Omental fat pad (tissue), 4 donors: ENCODE measurements at places on chromosomes 6 and 20.

DNA sequence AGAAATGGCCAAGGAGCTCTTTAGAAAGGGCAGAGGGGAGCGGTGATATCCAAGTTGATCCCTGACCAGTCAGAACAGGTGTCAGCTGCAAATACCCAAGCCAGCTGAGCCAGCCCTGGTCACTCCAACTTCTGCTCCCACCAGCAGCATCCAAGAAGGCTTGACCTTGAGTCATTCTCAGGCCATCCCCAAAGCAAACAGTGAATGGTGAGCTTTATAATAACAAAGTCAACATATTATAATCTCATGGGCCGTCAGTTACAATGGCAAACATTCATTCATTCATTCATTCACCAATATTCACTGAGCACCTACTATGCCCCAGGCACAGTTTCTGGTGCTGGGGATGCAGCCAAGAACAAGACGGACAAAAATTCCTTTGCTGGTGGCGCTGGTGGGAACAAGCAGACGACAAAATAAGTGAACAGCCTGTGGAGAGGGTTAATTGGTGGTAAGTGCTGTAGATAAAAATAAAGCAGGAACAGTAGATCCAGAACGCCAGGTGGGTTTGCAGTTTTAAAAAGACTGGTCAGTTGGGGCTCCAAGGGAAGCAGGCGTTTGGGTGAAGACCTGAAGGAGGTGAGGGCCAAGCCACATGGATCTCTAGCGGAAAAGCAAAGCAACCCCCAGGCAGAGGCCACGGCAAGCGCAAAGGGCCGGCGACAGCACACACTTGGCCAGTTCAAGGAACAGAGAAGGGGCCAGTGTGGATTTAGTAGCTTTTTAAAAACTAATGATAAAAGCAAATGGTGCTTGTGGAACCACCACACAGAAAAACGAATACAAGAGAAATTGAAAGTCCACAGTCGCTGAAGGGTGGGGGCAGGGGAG, 131.8 kb upstream of the PTPN1 start:
- no peak for DNase-seq

- no peak for DNase-seq
These were observed 2.8 kb upstream of the RNASET2 start for GRCh38 chr6:166958926-166959861.

- no peak for DNase-seq
These were observed 133.4 kb upstream of the KCNG1 start for GRCh38 chr20:51156041-51156982.

DNA sequence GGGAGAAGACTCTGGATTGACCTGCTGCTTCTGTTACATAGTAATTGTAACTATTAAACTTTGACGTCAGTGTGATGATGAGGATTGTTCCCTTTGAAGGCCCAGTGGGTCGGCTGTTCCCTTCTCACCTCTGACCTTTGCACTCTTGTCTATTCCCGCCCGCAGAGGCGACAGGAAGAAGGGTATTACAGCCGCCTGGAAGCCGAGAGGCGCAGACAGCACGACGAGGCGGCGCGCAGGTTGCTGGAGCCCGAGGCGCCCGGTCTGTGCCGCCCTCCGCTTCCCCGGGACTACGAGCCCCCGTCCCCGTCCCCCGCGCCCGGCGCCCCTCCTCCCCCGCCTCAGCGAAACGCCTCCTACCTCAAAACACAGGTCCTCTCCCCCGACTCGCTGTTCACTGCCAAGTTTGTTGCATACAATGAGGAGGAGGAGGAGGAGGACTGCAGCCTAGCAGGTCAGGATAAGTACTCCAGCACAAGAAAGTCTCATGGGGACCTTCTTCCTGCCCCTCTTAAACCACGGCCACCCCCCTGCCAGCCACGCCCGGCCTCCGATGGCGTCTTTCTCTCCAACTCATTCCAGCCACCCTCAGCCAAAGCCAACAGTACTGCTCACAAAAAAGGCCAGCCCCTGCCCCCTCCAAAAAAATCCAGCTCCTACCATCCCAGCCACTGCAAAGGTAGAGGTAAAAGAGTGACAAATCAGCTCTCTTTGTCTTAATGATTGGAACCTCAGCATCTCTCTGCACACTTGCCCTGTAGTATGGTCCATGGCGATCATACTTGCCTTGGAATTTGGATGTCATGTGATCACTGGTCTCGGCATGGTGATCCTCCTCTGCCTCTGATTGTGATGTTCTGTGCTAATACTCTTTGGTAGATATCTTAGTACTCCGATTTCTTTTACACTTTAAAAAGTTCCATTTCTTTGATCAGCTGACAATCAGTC, 31.6 kb upstream of the KIF25 start:
- no peak for DNase-seq

GRCh38 chr6:22147921-22148776, 148.7 kb downstream of the PRL start:
- DNase-seq, result no peak
